Stimulated activated CD4-positive, alpha-beta T cell treated with anti-CD3 and anti-CD28 coated beads, Interleukin-1b, Interleukin-23, amount 100 ng/mL, for 4 hours (primary cell): ENCODE measurements at places on chromosomes 5 and 9.

DNA sequence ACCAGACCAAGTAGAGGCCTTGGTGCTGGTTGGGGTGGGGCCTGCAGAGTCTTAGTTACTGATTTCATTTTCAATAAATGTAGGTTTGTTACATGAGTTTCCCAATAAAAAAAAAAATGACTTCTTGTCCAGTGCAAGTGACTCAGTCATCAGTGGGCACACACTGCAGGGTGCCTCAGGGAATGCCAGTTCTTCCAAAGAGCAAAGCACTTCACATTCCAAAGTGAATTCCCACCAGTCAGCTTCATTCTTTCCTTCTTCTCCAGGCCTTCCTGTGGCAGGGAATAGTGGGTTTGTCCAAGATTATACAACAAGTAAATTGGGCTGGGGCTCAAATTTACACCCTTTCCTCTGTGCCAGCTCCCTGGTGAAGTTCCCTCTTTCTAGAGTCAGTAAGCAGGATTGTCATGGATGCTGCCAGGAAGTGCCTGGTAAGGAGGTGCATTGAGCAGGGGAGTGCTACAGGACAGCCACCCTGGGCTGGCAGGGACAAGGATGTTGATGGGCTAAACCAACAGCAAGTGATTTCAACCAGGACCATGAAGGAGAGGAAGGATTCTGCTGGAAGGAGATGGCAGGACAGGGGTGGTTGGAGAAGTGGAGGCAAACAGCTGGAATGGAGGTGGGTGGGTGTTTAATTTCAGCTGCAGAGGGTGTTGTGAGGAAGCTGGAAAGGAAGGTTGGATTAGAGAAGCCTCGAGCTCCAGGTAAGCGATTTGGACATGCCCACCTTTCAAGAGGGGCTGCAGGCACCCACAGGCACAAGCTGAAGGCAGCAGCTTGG lies 3.7 kb upstream of the B4GALT7 start:
- no peak for DNase-seq

GRCh38 chr9:96777426-96777864 lies 442 bp downstream of the ZNF510 start:
- DNase-seq = no peak

GRCh38 chr5:57303985-57304384 lies 130.1 kb downstream of the GPBP1 start:
- DNase-seq = no peak

DNA sequence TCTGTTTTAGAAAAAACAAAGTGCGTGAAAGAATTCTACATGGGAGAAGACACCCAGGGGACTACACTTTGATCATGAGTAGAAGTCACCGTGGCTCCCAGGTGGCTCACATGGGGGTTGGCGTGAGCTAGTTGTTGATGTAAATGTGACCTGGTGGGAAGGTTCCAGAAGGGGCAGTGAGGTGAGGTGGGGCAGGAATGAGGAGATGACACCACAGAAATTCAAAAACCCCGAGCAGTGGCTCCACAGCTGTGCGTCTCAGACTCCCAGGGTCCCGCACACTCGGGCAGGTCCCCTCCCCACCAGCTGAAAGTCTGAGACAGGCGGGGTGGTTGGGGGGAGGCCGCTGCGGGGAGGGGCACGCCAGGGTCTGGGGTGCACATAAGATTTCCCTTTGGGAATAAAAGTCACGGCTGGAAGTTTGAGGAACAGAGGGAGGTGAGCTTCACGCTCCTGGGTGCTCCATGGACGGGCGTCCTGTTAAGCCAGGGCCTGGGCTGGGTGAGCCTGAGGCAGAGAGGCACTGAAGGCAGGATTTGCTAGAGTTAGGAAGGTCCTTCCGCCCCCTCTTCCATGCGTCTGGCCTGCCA lies 29.9 kb downstream of the GLT6D1 start:
- DNase-seq = no peak

GRCh38 chr5:45691656-45692055 lies 4.5 kb downstream of the HCN1 start:
- DNase-seq = no peak

GRCh38 chr5:141508798-141509611 lies 20.1 kb downstream of the PCDHGC5 start:
- DNase-seq = no peak

DNA sequence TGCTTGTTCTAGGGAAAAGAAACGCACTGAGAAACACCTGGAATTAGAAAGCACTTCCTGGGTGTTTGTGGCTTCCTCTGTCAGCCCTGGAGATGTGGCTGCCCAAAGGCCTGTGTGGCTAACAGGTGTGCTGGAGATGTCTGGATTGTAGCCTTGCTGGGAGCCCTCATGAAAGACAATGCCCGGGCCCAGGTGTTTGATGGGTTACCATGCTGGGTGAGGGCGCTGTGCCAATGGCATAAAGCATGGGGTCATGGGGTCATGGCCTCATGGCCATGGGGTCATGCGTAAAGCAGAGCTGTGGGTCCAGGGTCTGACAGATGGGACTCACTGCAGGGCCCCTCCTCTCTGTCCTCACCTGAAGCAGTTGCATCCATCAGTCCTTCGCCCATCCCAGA lies 21.6 kb downstream of the ANKRD33B start:
- no peak for DNase-seq

- DNase-seq = no peak
Measured at GRCh38 chr9:75814667-75815066, 75.8 kb upstream of the PCSK5 start.

DNA sequence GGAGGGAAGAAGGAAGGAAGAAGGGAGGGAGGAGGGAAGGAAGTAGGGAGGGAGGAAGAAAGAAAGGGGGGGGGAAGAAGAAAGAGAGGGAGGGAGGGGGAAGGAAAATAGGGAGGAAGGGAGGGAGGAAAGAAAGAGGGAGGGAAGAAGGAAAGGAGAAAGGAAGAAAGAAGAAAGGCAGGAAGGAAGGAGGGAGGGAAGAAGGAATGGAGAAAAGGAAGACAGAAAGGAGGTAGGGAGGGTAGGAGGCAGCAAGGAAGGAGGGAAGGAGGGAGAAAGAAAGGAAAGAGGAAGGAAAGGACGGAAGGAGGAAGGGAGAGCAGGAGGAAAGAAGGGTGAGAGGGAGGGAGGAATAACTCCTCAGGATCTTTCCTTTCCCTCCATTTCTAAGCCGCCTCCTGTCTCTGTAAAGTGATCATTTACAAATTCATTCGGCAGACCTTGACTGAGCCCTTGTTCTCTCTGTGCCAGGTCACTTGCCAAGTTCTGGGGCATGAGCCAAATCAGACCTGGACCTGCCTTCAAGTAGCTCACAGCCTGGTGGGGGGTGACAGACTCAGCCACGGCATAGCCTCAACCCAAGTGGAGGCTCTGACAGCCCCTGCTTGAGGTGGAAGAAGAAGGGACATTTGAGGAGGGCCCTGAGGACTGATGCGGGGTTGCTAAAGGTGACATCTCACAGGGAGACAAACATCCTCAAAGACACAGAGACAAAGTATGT lies 69.0 kb upstream of the HRH2 start:
- no peak for DNase-seq

DNA sequence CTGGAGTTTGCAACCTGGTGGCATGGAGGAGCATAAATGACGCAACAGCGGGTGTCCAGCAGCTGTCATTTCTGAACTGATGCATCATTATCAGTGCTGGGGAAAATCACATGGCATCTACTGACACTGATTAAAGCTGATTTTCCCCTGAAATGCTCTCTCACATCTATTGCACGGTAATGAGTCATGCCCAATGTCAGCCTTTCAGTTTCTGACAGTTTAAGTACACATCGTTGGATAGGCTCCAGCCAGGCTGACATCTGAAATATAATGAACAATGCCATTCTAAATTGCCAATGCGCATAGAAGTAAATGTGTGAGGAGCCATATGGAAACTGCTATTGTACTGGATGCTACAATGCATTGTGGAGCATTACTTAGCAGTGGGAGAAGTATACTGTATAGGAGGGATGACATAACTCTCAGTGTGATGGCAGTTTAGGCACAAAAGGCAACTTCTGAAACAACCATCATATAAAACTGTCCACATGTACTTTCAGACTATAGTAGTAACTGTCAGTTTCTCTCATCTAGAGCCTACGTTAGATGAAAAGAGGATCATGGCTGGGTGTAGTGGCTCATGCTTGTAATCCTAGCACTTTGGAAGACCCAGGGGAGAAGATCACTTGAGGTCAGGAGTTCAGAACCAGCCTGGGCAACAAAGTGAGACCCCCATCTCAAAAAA lies 389.3 kb upstream of the DMAC1 start:
- no peak for DNase-seq

DNA sequence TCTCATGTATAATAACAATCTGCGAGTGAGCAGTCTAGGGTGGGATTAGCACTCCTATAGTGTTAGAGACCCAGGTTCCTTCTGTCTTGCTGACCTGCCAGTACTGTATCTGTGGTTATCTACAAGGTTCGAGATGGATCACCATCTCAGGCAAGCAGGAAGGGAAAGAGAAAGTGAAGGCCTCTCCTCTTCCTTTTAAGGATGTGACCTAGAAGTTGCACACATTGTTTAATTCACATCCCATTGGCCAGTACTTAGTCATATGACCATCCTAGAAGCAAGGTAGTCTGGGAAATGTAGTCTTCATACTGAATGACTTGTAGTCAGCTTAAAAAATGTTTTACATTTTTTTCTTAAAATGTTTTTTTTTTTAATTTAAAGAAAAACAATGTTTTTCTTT lies 168.6 kb downstream of the CARTPT start:
- DNase-seq = no peak

DNA sequence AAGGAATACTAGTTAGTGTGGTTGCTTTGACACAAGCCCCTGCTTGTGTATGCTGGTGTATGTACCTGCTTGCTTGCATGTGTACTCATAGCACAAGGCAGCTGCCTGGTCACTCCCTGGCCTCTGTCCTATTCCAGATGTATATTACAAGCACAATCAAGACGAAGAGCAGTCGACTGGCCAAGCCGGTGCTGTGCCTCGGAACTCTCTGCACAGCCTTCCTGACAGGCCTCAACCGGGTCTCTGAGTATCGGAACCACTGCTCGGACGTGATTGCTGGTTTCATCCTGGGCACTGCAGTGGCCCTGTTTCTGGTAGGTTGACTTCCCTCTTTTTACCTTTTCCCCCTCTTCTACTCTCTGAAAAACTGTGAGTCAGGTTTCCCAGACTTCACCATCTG lies 72.1 kb downstream of the BAAT start:
- no peak for DNase-seq

DNA sequence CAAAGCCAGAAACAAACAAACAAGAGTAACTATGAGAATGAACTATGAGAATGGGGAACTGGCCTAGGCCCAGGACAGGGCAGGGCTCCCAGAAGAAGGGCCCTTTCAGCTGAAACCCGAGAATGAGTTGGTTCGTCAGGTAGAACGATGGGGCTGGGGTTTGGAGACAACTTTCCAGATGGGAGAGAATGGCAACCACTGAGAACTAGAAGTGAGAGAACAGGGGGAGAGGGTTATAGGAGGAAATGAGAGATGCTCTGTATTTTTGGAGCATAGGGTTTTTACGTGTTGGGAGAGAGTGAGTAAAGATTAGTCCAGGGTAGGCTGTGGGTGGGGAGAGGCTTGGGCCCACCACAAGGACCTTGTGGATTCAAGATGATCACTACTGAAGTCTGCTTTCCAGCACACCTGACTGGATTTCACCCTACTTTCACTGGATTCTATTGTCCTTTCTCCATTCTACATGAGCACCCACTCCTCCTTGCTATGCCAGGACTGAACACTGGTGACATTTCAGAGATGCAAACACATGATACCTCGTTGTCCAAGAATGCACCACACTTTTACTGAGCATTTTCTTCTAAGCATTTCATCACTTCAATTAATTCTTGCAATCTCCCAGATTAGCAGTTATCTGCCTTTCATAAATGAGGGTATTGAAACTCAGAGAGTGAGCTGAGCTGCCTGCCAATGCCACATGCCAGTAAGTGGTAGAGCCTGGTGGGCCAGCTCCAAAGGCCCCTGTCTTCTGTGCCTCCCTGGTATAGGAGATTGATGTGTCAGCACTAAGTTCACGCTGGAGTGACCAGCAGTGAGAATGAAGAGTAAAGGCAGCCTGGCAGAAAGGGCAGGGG lies 3.2 kb upstream of the TMEM268 start:
- no peak for DNase-seq

DNA sequence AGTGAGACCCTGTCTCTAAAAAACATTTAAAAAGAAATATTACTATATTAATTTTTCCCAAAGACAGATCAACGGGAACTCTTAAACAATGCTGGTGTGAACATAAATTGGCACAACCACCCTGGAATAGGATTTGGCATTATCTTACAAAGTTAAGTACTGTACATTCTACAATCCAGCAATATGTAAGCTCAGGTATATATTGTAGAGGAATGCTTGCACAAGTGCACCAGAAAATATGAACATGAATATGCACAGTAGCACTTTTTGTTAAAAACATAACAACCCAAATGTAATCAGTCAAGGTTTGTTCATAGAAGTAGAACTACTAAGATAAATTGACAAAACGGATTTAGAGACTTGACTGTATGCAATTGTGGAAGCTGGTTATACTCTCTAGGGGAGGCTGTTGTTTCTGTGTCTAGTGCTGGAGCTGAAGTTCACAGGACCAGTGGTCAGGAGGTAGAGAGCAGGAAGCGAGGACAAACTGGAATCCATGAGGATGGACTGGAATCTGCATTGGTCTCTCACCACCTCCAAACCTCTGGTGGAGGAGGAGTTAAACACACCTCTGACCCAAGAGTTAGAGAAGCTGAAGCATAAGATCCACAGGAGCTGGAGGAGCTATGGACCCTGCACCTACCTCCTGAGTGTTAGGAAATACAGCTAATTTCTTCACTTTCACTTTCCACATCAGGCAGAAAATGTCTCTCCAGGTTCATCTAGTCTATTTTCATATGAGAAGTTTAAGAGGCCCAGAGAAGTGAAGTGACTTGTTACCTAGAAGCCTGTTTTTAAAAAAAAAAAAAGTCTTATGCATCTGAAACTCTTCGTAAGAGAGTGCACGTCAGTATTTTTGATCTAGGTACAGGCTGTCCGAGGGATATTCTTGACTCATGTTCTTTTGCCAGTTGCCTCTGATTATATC lies 20.3 kb upstream of the RIC1 start:
- no peak for DNase-seq

DNA sequence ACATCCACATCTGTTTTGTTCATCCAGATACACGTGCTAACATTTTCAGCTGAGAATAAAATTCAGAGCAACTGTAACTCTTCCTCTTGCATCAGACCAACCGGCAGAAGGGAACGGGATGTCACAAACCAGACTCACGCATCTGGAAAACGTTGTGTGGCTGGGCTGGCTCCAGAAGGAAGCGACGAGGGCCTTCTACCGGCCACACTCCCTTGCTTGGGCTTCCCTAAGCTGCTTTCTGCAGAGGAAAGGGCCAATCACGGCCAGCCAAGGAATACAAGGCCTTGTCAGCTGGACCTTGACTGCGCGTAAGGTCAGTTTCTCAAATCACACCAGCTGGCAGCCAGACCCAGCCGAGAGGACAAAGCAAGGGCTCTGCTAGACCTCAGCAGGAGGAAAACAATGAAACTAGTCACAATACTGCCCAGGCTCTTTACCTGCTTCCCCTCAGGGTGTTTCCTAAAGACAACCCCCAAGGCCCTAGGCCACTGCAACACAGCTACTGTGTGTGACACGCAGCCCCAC lies 106.1 kb downstream of the THBS4 start:
- DNase-seq = no peak

GRCh38 chr5:92023141-92023471 lies 640.0 kb upstream of the ARRDC3 start:
- DNase-seq = no peak
